Right atrium auricular region (tissue), 2 donors: ENCODE measurements at places on chromosomes 6 and 20.

GRCh38 chr20:33030569-33030968, 879 bp upstream of the BPIFB6 start:
- no peak for DNase-seq

DNA sequence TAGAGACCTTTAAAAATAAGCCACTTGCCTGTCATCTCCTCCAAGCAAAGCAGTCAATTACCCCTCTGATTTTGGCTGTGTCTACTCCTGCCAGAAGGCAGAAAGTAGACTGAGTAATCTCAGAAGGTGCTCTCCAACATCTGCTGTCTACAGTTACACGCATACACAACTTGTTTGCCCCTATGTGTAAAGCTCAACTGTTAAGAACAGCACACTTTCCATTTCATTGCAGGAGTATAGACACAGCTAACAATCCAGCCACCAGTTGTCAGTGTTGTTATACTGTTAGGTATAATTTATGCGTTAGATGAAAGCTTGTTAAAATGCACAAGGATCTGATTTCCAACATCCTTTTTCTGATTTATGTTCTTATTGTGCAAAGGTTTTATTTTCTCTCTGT, 88.2 kb downstream of the SAMD3 start:
- no peak for DNase-seq

DNA sequence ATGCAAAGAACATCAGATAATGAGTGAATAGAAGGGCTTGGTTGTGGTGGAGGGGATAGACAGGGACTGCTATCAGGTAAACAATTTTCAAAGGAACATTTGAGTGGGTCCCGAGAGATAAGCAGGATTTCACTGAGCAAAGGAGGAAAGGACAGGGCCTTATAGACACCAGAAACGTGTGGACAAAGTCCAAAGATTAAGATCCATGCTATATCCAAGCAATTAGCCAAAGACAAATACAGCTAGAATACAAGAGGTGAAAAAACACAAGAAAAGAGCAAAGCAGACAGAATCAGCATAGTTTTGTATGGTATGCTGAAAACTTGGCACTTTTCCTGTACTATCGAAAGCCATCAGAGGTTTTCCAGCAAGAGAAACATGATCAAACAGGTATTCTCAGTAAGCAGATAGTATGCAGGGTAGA, 59.8 kb downstream of the CDK19 start:
- no peak for DNase-seq

DNA sequence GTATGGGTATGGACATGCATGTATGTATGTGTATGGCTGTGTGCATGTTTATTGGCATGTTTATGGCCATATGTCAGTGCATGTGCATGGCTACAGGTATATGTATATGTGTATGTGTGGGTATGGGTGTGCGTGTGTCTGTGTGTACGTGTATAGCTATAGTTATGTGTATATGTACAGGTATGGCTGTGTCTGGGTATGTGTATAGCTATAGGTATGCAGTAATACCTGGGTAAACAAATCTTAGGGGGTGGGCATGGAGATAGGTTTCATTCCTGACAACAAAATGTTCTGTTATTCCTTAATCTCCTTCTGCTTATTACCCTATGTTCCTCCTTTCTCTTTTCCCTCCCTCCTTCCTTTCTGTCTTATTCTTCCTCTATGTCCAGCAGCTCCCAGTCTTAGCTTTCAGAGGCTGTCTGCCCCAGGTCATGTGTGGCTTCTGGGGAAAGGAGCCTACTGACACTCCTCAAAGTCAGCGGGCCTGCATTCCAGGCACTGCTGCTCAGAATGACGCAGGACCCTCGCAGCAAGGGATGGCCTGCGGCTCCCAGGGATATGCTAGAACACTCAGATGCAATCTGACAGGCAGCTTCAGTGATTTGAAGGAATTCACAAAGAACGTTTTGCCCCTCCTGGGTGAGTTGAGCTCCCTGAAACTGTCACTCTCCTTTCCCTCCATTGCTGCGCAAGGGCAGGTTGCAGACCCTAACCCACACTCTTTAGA, 139.3 kb upstream of the PHACTR1 start:
- no peak for DNase-seq
